HepG2 (cell line): ENCODE measurements at places on chromosomes 2 and 18.

GRCh38 chr2:168189835-168190569, 57.4 kb downstream of the STK39 start:
- DNase-seq = no peak

DNA sequence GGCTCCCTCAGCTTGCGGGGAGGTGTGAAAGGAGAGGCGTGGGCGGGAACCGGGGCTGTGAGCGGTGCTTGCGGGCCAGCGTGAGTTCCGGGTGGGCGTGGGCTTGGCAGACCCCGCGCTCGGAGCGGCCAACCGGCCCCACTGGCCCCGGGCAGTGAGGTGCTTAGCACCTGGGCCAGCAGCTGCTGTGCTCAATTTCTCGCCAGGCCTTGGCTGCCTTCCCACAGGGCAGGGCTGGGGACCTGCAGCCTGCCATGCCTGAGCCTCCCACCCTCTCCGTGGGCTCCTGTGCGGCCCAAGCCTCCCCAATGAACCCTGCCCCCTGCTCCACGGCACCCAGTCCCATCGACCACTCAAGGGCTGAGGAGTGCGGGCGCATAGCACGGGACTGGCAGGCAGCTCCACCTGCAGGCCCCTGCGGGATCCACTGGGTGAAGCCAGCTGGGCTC, 48.2 kb downstream of the RNF138 start:
- no peak for DNase-seq

DNA sequence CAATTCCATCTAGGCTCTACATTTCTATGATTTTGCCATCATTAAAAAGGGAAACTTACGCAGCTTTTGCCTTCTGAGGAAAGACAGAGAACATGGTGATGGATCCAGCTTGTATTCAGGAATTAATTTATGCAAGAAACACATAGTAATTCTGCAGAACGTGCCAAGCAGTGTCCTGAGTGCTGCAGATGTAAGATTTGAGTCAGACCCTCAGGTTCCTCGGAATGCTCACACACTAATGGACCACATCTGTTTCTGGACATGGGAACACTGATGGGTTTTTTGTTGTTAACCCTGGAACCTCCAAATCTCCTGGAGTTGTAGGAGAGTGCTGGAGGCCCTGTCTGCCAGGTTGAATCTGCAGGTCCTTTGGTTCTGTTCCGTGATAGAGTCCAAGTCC, 132.9 kb downstream of the SETBP1 start:
- no peak for DNase-seq

GRCh38 chr18:79772865-79773696, 24.7 kb upstream of the KCNG2 start:
- DNase-seq = no peak

DNA sequence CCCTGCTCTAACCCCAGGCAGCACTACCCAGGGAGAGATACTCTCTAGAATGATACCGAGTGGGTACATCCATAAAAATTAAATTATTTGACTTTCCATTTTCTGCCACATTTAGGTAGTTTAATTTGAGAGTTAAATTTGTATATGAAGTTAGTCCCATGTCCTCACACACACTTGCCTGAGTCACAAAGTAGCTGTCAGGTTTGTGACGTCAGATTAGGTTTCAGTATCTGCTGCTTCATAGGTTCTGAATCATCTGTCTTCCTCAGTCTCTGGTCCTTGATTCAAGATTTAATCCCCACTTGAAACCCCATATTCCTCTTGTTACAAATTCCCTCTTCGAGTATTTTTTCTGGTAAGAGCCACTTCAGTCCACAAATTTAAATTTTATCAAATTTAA, 738.6 kb upstream of the FAM98A start:
- DNase-seq = no peak

- DNase-seq = no peak
Measured at GRCh38 chr2:222353993-222354392, 55.2 kb upstream of the PAX3 start.

GRCh38 chr2:67046591-67046990, 350.5 kb upstream of the ETAA1 start:
- DNase-seq = no peak

GRCh38 chr2:98487806-98488189, 43.1 kb downstream of the INPP4A start:
- DNase-seq = peak; percentile 66

GRCh38 chr2:85376291-85377065, 21.9 kb downstream of the ELMOD3 start:
- no peak for DNase-seq

GRCh38 chr2:140344838-140345237, 1564.6 kb upstream of the NXPH2 start:
- DNase-seq = no peak

DNA sequence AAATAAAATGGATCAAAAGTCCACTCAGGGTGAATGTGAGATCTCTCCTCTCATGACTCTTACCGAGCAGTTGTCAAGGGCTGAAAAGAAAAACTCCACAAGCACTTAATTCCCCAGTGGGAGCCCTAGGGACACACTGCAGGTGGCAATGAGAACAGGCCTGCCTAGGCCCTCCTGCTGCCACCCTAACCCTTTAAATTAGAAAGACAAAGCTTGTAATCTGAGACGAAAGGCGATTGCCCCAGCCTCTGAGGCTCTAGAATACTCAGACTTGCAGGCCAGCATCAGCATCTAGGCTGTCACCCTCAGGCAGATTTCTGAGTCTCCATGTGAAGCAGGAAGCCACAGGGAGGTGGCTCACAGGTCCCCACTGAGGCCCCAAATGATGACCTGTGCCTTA, 457.0 kb upstream of the MYT1L start:
- DNase-seq = no peak

DNA sequence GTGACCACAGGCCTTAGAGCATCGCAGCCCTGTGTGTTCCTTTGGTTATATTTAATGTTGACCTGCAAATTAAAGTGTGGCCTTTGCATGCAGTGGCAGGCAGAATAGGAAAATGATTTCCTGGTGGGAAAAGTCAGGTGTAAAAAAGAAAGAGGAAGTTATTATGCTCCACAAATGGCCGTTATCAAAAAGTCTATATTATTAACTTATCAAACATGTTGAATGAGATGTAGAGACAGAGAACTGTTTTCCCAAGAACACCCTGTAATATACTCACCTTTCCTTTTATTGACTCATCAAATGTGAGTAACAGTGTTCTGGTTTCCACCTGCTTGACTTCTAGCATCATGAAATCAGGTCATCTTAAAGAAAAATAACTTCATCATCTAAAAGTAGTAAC, 35.3 kb downstream of the MEIS1 start:
- no peak for DNase-seq

GRCh38 chr18:2325933-2326332, 245.4 kb downstream of the METTL4 start:
- DNase-seq = no peak

GRCh38 chr2:180938451-180938850, 42.0 kb upstream of the UBE2E3 start:
- no peak for DNase-seq
